ENCODE measurements at places on chromosomes 3 and 15.

DNA sequence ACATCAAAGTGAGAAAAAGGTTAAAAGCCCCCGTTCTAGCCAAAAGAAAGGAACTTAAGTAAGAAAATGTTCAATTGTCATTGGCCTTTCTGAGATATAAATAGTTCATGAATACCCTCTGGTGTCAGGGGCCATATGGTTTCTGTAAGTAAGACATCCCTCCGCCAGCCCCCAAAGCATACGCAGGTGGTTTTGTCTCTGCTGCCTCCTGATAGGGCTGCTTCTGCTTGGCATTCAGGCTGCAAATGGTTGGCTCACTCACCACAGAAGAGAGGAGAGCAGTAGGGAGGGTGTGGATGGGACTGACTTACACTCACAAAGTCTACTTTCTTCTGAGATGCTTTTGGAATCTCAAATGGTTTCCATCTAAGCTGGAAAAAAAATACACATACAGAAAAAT lies 29.8 kb downstream of the HGD start:
- DNase-seq, result no peak

- no peak for DNase-seq
Measured at GRCh38 chr3:81816473-81817250, 55.2 kb upstream of the GBE1 start.

DNA sequence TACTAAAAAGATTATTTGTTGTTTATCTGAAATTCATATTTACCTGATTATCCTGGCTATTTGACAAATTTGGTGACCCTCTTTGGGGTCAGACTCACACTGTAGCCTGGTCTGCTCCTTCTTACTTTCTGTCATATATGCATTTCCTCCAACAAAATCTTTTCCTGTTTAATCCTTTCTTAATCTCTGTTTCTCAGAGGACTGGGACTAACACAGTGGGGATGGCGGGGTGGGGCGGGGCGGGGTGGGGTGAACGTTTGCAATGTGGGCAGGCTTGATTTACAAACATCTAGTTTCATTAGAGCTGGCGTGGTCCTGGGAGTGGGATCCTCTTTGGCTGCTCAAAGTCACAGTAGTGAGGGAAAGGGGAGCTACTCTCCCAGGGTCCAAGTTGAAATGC lies 35.3 kb upstream of the CDCP1 start:
- no peak for DNase-seq

GRCh38 chr15:68578175-68578979 lies 416 bp upstream of the CORO2B start:
- no peak for DNase-seq

DNA sequence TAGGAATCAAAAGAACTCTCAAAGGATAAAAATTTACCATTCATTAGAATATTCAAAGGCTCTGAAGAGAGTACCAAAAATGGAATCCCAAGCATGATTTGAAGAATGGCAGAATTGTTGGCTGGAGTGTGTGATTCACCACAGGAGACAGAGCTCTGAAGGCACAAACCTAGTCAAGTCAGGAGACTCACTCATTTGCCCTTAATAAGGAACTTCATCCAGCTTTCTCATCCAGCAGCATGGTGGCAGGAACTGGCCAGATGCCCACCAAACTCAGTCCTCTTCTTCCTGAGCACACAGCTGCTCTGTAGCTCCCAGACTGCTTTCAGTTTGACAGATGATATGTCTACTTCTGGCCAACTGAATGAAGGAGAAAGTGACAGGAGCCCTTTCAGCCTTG lies 16.5 kb upstream of the HEG1 start:
- DNase-seq, result no peak

DNA sequence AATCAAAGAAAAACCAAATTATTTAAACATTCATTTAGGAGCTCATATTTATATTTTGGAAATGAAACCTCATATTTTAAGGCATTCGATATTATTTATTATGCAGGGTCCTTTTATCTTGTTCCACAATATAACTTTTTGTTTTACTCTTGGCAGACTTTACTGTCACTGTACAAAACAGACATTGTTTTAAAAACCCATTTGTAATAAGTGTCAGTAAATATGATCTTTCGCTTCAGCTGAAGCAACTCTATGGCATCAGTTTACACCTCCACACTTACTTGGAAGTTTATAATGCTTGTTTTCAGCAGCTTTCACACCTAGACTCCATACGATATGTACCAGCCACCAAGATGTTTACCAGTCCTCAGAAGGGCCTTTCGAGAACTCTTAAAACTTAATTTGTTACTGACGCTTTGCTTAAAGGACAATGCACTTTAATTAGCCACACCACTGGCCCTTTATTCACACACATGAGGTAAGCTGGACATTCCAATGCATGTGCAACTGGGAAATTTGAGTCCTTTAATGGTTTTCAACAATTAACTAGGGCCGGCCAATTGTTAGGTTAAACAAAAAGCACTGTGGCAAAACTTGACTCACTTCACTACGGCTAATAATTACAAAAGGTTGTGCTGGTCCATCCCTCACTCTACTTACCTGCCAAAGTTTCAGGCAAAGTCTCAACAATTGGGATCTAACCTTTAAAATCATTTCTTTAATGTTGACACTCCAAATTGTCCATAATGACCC lies 16.7 kb downstream of the WWTR1 start:
- DNase-seq, result no peak

GRCh38 chr3:182436547-182436946 lies 356.8 kb upstream of the ATP11B start:
- no peak for DNase-seq

DNA sequence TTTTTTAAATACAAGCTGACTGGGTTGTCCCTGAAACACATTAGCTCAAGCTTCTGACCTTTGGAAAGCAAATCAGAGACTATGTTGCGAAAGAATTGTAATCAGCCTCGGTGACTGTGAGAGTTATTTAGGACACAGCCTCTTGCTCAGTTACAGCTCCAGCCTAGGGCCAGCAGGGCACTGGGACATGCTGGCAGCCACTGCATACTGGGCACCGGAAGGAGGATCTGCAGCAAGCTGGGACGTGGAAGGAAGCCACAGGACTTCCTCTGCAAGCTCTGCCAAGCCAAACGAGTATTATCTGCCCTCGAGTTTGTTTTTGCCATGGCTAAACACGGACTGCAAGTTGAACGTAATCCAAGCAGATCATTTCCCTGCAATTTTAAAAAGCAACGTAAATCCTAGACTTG lies 24.4 kb upstream of the COPG1 start:
- no peak for DNase-seq

DNA sequence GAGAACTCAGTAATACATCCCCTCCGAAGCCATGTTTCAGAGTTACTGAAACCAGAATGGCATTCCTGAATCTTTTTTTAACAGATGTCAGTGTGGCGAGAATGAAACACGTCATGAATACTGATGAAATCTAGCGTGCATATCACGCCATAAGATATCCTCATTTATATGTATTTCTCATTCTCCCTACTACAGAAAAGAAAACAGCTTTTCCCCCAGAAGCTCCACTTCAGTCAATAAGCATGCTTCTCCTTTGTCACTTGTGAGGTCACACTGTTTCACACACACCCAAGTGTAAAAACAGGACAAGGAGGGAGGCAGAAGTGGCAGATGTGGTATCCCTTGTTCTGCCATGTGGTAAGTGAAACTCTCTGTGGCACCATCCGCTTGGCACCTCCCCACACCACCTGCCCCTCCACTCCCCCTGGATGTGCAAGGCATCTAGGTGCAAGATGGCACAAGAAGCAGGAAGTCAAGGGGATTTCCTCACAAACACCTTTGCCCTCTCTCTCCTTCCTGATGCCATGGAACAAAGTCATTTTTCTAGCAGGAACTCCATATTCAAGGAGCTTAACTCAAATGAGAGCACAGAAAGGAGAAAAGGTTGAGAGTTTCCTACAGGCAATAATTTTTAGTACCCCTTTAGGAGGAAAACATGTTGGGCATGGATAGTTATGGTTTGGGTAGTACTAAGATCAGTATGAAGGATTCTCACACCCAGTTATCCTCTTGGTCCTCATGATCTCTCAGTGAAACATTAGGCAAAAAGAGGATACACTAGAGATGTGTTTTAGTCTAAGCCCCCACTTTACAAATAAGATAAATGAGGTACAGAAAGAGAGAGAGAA lies 47.5 kb upstream of the FRMD4B start:
- no peak for DNase-seq

- no peak for DNase-seq
Measured at GRCh38 chr15:61100512-61100911, 128.6 kb downstream of the RORA start.

GRCh38 chr15:77639431-77639830 lies 6.7 kb upstream of the LINGO1 start:
- no peak for DNase-seq

DNA sequence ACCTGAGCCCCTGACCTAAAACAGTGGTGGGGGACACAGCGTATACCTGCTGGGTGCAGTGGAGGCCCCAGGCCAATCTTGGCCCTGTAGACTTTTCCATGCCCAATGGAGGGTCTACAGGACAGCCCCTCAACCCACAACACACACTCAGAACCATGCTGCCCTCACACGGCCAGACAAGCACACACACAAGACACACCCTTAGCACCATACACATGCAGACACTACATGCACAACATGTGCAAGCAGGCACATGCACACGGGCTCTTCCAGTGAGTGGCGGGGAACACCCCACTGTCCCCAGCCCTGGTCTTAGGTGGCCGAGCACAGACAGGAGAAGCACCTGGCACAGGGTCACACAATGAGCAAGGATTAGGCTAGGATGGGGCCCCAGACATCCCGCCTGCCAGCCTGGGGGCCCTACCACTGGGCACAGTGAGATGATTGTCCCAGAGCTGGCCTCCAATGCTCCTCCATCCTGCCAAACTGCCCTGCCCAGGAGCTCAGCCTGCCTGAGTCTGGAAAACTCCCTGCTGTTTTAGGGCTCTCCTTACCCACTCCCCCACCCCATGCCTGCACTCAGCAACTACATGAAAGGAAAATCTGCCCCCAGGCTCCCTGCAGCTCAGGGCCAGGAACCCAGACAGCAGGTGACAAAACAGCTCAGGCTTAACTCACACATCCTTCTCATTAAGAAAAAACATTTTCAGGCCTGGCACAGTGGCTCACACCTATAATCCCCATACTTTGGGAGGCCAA lies 15.8 kb downstream of the IQSEC1 start:
- no peak for DNase-seq

DNA sequence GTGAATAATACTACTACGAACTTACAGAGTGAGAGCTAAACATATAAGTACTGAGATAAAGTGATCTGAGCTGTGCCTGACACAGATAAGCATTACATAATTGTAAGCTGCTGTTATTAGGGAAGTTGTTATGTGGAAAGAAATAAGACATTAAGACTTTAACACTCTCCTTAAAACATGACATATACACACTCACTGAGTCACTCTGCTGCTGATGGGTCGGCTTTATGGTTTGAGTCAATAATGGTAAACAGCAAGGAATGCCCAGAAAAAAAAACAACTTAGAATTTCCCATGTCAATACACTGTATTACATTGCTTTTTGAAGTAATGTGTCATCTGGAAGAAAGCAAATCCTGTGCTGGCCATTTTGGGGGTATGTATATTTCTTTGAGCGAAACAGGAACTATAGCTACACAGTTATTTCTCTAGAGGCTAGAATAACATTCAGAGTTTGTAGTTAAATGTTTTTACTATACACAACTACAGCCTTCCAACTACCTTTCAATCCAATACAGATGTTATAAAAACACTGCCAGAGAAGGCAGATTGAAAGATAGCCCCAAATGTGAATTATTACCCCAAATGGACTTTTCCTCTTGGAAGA lies 22.8 kb upstream of the SPRED1 start:
- no peak for DNase-seq

DNA sequence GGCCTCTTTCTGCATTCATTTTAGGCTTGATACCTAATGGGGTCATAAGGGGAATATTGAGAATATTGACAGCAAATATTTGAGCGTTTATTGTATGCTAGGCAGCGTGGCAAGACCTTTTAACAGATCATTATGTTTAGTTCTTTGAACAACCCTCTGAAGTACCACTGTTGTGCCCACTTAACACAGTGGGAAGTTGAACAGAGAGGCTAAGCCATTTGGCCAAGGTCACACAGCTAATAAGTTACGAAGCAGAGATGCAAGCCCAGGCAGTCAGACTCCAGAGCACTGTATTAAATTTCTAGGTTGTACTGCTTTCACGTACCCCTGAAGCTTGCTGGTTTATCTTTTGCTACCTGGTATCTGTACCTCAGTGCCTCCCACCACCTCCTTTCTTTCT lies 1.1 kb downstream of the RAB7A start:
- no peak for DNase-seq

DNA sequence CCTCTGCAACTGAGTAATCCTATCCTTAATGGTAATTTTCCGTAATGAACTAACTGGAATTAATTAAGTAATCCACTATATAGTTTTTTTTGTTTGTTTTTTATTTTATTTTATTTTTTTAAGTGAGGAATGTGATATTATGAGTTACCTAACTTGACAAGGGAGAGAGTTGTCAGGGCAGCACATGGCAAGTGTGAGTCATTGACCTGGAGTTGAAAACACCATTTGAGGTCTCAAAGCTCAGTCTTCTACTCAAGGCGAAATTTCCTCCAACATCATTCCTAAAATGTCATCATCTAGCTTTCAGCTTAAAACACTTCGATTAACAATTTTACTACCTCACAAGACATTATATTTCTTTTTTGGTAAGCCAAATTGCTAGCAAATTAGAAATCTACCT lies 87.8 kb downstream of the NECTIN3 start:
- DNase-seq, result no peak

- no peak for DNase-seq
Measured at GRCh38 chr3:50551681-50552435, 15.7 kb downstream of the C3orf18 start.

DNA sequence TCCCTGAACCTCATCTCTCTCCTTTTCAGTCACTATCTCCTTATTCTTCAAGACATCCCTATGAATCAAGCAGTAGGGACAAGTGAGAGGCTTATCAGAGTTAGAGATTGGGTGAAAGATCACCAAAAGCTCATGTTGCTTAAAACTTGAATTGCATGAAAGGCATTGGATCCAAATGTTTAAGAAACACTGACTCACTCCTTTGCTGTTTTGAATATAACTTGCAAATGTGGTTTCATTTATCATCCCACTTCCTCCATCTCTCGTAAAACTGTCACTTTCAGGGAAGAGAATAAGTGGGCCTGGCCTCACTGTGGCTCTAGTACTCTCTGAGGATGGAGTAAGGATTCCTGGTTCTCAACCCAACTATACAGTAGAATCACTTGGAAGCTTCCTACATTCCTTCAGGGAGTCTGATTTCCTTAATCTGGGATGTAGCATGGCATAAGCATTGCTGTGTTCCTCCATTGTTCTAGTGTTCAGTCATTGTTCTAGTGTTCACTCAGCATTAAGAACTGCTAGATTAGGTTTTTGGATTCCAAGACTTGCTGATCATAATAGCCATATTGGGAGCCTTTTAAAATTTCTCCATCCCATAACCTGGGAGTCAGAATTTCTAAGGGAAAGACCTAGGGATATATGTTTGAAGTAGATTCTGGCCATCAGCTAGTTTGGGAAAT lies 171.8 kb downstream of the TMEM108 start:
- peak; percentile 6 for DNase-seq

Measured in K562 (cell line).